ENCODE measurements at places on chromosomes 11 and 22.

- DNase-seq = no peak
Observed at GRCh38 chr22:35642305-35642741, 5.9 kb upstream of the APOL6 start.

DNA sequence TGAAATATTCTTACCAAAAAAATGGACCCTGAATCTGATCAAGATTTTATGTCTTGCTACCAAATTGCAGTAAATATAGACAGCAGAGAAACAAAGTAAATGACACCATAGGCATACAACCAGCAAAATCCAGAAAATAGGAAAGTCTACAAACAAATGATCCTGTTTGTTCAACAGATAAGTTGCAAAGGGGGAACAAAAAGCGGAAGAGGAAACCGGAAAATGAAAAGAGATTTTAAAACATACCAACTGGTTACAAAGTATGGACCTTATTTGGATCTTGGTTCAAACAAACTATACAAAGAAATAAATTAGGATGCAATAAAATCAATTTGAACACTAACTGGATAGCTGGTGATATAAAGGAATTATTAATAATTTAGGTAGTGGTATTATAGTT is 92.0 kb downstream of the TMPRSS5 start:
- no peak for DNase-seq

- no peak for DNase-seq
Observed at GRCh38 chr22:23164091-23164490, 16.2 kb upstream of the BCR start.

GRCh38 chr11:6061475-6061874 is 30.9 kb upstream of the OR56A1 start:
- no peak for DNase-seq

DNA sequence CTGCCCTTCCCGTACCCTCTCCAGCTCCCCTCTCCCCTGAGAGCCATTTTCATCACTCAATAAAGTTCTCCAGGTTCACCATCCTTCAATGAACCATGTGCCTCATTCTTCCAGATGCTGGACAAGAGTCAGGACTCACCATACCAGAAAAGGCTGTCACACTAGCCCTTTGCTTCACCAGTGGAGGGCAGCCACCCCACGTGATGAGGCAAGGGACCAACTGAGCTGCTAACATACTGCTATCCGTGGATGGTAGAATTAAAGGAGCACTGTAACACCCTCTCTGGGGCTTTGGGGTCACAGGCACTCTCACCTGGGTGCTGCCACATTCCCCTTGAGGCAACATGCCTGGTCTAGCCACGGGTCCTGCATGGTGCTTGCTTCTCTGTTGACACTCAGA is 13.1 kb upstream of the OR5I1 start:
- no peak for DNase-seq

DNA sequence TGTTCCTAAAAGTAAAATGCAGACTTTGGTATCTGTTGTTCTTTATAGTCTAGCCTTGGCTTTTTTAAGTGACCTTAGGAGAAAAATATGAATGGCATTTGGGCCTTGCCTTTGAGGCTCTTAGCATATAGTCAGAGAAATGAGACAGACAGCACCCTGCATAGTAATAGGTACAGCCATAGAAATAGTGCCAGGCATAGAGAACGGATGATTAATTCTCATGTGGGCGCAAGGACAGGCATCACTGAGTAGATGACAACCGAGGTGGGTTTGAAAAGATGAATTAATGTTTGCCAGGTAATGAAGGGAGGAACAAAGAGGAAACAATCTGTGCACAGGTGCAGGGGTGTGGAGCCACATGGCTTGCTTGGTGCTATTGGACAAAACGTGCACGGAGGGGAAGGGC is 90.5 kb downstream of the BMAL1 start:
- no peak for DNase-seq

DNA sequence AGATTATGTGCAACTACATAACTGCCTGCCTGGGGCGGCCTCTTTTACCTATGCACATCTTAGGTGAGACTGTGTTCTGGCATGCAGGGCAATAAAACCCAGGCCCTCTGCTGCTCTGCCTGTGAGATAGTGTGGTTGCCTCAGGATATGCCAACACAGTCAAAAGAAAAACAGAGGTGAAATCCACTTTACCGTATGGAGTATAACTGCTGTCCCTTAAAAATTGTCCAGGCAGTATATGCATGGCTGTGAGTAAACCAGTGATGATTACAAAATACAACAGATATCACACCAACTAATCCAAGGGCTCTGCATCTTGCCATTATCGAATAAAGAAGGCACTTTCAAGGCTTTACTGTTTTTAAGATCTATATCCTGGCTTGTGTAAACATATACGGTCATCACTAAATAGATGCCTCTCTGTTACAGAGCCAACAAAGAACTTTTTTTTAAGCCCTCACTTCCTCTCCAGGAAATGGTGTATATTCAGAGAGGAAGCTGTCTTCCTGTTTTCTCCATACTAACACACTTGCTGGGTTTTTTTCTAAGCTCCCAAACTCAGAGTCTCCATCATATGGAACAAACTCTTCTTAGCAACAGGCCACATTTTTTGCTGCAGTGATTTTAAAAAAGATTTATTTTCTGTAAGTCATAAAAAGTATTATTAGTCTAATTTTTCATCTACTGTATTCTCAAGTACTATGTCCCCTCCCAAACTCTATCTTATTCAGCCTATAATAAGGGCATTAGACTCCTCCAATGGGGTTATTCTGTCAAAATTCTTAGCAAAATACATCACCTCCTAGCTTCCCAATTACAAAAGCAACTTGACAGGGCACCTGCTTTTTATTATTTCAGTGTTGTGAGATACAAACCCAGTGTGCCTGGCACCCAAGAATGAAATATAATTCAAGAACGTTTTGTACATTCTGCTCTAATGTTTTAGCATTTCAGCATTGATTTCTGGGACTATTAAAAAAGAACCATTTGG is 135.2 kb downstream of the MAML2 start:
- no peak for DNase-seq

DNA sequence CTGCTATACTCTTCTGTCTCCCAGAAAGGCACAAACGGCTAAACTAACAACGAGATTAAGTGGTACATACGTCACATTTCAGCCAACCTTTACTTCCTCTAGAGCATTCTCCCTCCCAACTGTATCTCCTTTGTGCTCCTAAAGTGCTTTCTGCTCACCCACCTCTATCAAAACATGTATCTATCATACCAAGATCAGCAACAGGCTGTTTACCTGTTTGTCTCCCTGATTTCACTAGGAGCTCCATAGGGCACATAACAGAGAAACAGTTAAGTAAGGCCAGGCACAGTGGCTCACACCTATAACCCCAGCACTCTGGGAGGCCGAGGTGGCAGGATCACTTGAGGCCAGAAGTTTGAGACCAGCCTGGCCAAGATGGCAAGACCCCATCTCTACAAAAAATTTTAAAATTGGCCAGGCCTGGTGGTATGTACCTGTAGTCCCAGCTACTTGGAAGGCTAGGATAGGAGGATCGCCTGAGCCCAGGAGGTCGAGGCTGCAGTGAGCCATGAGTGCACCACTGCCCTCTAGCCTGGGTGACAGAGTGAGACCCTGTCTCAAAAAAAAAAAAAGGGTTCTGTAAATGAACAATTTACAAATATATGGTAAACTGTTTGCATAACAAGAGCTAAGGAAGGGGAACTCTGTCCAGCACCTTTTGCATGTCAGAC is 2.8 kb downstream of the NDUFC2 start:
- DNase-seq = no peak

DNA sequence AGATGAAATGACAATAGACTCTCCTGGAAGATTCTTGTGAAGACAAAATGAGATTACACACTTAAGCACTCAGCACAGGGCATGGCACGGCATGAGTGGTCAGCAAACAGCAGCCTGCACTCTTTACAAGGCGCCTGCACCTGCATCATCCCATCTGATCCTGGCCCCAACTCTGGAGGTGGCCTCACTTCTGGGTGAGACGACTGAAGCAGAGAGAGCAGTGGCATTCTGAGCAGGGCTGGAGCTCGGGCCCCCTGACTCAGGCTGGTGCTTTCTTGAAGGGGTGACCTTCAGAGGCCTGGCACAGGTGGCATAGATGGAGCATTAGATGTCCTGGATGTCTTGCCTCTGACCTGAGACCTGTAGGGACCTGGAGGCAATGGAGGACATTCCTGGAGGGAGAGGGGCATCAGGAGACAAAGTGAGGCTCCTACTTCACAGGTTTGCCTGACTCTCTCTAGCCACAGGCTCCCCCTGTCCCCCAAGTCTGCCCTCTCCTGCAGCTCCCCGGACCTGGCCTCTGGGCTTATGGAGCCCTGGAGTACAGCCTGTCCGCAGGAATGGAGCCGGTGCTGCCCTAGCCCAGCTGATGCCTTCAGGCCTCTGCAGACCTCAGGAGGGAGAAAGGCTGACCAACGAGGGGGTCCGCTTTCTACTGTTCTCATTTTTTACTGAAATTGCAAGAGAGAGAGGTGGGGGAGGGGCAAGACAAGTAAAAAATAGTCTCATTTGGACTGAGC is 65.5 kb upstream of the THY1 start:
- DNase-seq = no peak

Data from activated gamma-delta T cell treated with anti-CD3 and anti-CD28 coated beads, Interleukin-2, amount 50 U/mL, for 16 hours (primary cell).